Esophagus muscularis mucosa (tissue), 4 donors: ENCODE measurements at places on chromosomes 12 and 14. TPM values are rescaled to one million over a fixed set of nuclear protein-coding genes. Genes with fewer than 3 reads are reported as not detected.

The TEX52 gene
- not detected for total RNA-seq

GRCh38 chr12:22377731-22378496, 43.4 kb upstream of the ST8SIA1 start:
- no peak for DNase-seq
- H3K27me3 ChIP-seq: no peaks in the 10 kb centered on the region
- H3K4me1 ChIP-seq: peaks cover 13% of the 10 kb centered on the region
- no peaks in the 10 kb centered on the region for H3K36me3 ChIP-seq
- H3K27ac ChIP-seq: no peak overlapping the region

GRCh38 chr12:56413392-56413791, 35.8 kb downstream of the TIMELESS start:
- H3K4me1 ChIP-seq: no peaks in the 10 kb centered on the region
- no peak overlapping the region for H3K4me3 ChIP-seq
- no peaks in the 10 kb centered on the region for H3K36me3 ChIP-seq
- H3K27ac ChIP-seq: no peak overlapping the region

DNA sequence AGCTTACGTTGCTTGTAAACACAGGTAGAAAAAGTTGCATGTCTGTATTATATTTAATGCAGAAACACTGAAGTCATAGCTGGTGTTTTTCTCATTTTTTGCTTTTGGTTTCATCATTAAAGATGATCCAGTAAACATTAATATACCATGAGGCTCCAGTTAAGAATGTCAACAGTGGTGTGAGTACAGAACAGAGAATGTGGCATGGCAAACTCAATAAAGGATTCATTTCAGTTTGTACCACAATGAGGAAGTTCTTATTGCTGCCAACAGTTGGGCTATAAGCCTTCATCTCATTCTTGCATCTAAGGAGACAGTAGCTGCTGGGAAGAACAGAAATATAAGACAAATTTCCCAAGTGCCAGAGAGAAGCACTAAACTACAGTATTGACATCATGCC, 72.1 kb upstream of the ST8SIA1 start:
- no peak overlapping the region for H3K4me3 ChIP-seq
- H3K27me3 ChIP-seq: no peaks in the 10 kb centered on the region
- no peak for DNase-seq
- H3K27ac ChIP-seq: no peak overlapping the region
- H3K36me3 ChIP-seq: no peaks in the 10 kb centered on the region

The TCTN1 gene
- total RNA-seq: 20.9 TPM

DNA sequence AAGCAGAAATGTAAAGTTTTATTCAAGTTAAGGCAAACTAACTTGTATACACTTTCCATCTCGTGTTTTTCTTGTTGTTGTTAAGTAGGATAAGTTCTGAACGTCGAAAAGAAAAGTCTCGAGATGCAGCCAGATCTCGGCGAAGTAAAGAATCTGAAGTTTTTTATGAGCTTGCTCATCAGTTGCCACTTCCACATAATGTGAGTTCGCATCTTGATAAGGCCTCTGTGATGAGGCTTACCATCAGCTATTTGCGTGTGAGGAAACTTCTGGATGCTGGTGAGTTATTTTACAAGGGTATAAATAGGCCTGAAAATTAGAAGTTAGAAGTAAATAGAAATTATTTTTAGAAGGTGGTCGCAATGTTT, 25.0 kb downstream of the HIF1A start:
- H3K4me3 ChIP-seq: no peak overlapping the region
- DNase-seq: no peak
- peaks cover 29% of the 10 kb centered on the region for H3K4me1 ChIP-seq
- H3K27me3 ChIP-seq: no peaks in the 10 kb centered on the region
- H3K27ac ChIP-seq: no peak overlapping the region
